Activated CD4-positive, alpha-beta T cell treated with anti-CD3 and anti-CD28 coated beads for 36 hours (primary cell): ENCODE measurements at places on chromosomes 7 and 10. TPM values are rescaled to one million over a fixed set of nuclear protein-coding genes. Genes with fewer than 3 reads are reported as not detected.

The GSAP gene
- total RNA-seq, result 1.1 TPM

GRCh38 chr10:32959006-32959920, 1.2 kb upstream of the ITGB1 start:
- peak; percentile 65 for DNase-seq

The VAX1 gene
- not detected for total RNA-seq

The EPC1 gene
- 28.8 TPM for total RNA-seq
